ENCODE measurements at places on chromosomes 4 and X.
A peak's percentile ranks its signal among the peaks of the same experiment; 100 is the strongest.

DNA sequence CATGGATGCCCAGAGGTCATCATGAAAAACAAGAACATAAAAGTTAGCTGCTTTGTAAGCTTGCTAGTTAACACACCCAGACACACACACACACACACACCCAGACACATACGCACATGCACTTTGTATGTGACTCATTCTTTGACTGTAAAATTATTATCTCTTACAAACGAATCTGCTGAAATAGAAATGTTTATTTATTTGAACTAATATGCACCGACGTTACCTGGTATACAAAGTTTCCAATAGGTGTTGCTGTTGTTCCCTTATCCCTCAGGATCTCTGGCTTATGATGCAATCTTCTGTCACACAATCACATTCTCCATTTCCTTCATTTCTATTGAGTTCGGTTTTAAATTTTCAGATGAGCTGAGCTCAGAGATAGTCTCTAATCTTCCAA lies 209.3 kb downstream of the PTTG2 start:
- DNase-seq, result no peak

- no peak for DNase-seq
These were observed 46.3 kb upstream of the HUWE1 start for GRCh38 chrX:53732797-53733196.

- DNase-seq, result peak; percentile 22
These were observed 339 bp downstream of the TBC1D9 start for GRCh38 chr4:140755774-140756318.

DNA sequence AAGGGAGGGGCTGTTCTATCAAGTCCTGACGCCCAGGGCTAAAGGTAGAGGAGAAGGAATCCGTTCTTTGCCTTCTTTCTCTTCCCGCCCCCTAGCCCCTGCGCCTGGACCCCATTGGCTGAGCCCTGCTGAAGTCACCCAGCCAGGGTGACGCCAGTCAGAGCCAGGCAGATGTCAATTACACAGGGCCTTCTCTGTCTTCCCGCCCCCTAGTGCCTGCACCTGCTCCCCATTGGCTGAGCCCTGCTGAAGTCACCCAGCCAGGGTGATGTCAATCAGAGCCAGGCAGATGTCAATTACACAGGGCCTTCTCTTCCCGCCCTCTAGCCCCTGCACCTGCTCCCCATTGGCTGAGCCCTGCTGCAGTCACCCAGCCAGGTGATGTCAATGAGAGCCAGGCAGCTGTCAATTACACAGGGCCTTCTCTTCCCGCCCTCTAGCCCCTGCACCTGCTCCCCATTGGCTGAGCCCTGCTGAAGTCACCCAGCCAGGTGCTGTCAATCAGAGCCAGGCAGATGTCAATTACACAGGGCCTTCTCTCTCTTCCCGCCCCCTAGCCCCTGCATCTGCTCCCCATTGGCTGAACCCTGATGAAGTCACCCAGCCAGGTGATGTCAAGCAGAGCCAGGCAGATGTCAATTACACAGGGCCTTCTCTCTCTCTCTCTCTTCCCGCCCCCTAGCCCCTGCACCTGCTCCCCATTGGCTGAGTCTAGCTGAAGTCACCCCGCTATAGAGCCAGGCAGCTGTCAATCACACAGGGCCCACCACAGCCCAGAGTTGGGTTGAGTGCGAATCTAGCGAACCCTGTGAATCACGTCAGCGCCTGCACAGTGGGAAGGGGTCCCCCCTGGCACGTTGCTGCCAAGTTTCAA lies 46.4 kb downstream of the ASMT start:
- no peak for DNase-seq

DNA sequence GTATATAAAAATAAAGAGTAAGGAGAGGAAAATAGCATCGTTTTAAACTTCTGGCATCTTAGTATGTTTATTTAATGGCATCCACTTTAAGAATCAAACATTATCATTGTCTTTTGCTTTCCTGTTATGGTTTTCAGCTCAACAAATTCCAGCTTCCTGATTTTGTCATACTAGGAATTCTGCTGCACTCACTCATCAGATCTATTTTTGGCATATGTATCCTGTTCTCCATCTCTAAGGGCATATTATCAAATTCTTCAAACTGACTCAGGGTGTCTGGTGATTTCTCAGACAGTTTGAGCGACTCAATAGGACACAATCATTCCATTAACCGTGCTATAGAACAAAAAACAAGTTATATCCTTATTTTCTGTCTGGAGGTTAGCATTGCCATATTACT lies 248.5 kb upstream of the DIAPH2 start:
- peak; percentile 80 for DNase-seq

DNA sequence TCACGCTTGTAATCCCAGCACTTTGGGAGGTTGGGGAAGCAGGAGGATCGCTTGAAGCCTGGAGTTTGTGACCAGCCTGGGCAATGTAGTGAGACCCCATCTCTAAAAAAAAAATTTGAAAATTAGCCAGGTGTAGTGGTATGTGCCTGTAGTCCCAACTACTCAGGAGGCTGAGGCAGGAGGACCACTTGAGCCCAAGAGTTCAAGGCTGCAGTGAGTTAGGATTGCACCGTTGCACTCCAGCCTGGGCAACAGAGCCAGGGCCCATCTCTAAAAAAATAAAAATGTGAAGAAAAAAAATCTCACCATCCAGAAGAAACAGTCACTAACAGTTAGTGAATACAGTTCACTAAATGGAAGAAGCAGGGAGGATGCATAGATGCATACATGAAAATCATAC lies 34.8 kb downstream of the TMEM271 start:
- no peak for DNase-seq

GRCh38 chr4:165610679-165611437 lies 232.1 kb downstream of the CPE start:
- DNase-seq, result no peak

GRCh38 chrX:119423631-119424030 lies 24.5 kb downstream of the SLC25A43 start:
- DNase-seq, result no peak

DNA sequence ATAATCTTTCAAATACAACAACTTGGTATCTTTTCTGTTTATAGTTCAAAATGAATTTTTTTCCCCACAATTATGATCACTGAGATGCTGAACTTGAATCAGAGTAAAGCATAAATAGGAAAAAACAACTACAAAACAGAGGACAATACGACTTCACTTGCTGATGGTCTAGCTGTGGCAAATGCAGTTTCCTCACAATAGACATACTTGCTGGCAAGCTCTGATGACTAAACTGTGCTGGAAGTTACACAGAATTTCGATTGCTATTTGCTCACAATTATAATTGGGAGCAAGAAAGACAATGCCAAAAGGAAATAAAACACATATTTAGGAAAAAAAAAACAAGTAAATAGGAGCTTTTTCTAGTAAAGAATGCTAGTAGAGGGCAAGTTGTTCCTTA lies 14.7 kb downstream of the VEGFC start:
- no peak for DNase-seq

DNA sequence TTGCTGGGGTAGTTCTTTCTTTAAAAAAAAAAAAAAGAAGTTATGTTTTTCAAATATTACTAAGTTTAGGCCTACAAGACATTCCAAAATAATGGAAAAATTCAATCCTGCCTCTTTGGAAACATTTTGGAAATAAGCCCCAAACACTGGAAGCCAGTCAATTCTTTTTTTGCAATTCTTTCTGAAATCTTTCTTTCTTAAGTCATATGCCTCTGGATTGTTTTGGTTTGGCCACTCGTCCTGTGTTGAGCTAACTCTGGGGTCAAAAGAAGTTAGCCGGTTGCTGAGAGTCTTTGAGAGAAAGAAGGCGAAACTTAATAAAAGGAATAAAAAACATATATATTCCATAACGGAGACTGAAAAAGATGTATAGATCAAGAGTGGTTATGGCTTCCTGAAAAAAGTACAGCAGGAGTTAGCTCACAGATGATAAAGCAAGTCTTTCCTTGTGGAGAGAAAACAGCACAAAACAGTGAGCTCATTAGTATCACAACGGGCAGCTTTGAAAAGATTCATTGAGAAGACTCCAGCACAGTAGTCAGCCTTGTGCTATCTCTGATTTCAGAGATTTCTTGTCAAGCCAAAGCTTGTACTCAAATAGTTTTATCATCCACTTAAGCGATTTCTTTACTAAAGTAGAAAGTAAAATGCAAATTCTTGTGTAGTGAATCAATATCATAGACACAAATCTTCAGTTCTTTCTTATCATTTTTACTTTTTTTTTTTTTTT lies 64.8 kb downstream of the PLS3 start:
- DNase-seq, result peak; percentile 68
